ENCODE measurements at places on chromosomes 7 and 10.

DNA sequence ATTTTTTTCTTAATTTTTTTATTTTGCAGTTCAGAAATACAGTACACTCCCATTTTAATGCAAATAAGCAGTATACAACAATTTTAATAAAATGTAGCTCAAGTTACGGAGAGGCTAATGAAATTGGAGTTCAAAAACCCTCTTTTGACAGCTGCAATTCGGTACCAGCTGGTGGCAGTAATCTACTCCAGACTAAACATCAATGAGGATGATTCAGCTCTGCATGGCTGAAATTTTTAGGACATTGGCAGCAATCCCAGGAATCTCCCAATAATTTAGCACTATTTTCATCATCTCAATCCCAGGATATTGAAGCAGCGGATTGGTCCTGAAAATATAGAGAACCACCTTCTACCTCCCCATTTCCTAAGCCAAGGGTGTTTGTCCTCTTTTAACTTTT is 278.8 kb downstream of the CACNA2D1 start:
- no peak for DNase-seq

DNA sequence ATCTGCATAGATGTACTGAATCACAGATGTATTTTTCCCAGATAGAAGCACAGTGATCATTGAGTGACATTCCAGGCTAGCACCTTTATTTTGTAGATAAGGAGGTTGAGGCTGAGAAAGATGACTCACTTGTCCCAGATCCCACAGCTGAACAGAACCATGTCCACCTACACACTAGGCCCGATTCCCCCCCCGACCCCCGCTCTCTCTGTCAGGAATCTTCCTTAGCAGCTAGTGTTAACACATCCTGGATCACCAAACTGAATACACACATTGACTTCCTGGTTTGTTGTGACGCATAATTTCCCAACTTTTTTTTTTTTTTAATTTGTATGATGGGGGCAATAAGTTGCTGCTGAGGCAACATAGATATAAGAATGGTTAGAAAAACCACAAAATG is 5.2 kb downstream of the SFMBT2 start:
- no peak for DNase-seq

GRCh38 chr10:79206300-79207095 is 137.7 kb downstream of the ZMIZ1 start:
- no peak for DNase-seq

DNA sequence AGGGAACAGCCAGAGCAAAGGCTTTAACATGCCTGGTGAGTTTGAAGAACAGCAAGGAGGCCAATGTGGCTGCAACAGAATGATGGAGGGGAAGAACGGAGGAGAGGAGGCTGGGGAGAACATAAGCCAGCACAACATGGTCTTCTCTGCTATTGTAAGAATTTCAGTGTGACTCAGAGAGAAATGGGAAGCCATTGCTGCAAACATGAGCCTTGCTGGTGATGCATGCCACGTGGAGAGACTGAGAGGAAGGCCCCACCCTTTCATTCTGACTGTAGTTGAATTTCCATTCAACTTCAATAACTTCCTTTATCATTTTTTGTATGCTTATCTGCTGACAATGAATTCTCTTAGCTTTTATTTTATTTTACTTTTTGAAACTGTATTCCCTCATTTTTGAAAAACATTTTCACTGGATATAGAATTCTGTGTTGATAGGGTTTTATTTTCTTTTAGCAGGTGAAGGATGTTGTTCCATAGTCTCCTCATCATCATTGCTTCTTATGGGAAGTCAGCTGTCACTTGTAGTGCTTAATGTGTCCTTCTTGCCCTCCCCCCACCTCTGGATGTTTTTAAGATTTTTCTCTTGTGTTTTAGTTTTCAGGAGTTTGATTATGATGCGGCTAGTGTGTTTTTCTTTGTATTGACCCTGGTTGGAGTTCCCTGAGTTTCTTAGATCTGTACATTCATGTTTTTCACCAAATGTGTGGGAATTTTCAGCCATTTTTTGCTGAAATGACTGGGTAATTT is 46.4 kb upstream of the LEP start:
- no peak for DNase-seq

DNA sequence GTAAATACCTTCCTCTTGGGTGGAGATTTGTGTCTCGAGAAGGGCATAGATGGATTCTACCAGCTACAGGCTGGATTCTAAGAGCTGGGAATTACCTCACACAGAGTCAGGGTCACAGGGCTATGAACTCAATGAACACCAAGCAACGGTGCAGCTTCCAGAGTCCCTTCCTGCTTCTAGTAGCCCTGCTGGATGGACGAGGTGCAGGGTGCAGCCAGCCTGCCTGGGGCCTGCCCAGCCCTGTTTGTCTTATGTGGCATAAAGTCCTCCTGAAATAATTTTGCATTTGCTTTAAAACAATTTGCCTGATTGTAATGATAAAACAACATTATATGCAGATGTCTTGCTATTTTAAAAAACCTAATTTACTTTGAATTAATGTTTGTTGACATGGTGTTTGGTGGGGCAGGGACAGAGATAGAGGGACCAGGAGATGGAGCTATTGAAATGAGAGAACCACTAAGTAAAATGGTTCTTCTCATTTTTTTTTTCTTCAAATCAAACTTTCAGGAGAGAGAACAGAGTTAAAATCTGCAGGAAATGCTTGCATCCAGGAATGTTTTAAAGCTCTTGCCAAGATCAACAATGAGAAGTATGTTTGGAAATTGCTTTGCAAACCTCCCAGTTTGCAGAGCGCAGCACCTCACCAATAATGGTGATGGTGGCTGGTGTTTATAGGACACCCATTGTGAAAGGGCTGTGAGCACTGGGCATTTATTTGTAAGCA is 305.4 kb upstream of the PODXL start:
- no peak for DNase-seq

- no peak for DNase-seq
Measured at GRCh38 chr10:92208157-92208720, 82.6 kb downstream of the CPEB3 start.

- DNase-seq, result no peak
Measured at GRCh38 chr10:132537684-132538001, at the start of gene INPP5A. Gene INPP5A, plus strand, starts transcription at chr10:132537787. Its CDS starts 310 bp downstream, at chr10:132538097.

- no peak for DNase-seq
Measured at GRCh38 chr10:132303361-132304115, 4.2 kb downstream of the STK32C start.

All from tibial nerve (tissue), 4 donors.